ENCODE measurements at places on chromosomes 16 and 17. TPM values are rescaled to one million over a fixed set of nuclear protein-coding genes. Genes with fewer than 3 reads are reported as not detected.

The KRT33A gene
- not detected for total RNA-seq

The ERN2 gene
- total RNA-seq, result not detected

The MT1F gene
- 0.37 TPM for total RNA-seq

The TBC1D3 gene
- total RNA-seq, result not detected

The TBC1D3B gene
- 0.37 TPM for total RNA-seq

The NUP88 gene
- total RNA-seq, result 112 TPM

The IL21R gene
- 4.7 TPM for total RNA-seq

The SMTNL2 gene
- not detected for total RNA-seq

The KRTAP4-4 gene
- total RNA-seq, result not detected

The CFDP1 gene
- total RNA-seq, result 37.7 TPM
